ENCODE measurements at places on chromosomes 13 and 19.
A peak's percentile ranks its signal among the peaks of the same experiment; 100 is the strongest.

GRCh38 chr19:51448411-51449016 lies 9.7 kb downstream of the SIGLEC8 start:
- DNase-seq = peak; percentile 72

DNA sequence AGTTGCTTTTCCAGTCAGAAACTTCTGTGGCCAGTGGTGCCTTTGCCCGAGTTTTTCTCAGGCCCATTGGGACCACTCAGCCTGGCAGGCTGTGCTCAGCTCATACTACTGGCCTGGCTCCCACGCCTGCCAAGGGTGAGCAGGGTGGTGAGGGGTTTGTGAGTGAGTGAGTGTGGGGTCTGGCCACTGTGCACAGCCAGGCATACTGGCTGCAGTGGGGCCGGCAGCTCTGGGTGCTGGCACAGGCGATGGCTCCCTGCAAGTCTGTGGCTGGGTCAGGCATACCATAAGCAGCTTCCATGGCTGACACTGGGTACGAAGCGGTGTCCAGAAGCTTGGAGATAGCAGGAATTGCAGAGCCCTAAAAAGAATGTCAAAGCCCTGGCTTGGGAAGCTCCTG lies 161.0 kb downstream of the SLITRK6 start:
- no peak for DNase-seq

- DNase-seq = no peak
These were observed 1648.0 kb downstream of the PCDH9 start for GRCh38 chr13:65582160-65582559.

DNA sequence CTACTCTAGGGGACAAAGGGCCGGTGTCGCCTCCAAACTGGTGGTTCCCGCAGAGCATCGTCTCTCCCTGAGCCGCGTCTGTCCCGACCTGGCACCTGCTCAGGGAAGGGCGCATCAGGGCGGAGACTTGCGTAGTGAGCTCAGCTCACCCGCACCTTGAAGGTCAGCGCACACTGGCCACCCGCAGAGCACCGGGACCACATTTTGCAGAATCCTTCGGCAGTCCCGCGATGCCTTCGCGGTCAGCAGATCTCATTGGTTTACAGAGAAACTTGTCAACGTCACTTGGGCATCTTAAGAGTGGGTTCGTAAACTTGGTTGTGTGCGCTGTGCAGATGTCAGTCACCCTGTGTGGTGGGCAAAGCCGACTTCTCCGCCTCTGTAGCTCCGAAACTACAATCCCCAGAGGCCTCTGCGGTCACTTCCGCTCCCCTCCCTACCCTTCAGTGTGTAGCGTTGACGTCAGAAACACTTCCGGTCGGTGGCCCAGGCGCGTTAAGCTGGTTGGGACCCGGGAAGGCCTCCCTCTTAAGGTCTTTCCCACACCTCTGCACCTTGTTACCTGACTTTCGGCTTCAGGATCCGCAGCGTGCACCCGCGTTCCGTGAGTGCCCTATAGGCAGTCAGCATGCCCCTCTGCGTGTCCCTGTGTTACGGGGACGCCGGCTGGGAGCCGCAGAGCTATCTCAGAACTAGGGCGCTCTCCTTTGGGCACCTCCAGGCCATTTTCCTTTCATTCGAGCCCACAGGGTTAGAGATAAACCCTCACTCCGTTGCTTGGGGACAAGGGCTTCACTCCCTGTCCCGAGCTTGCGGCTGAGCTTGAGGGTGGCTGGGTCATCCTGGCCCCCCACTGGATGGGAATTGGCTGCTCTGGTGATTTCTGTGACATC lies 36.5 kb upstream of the ZNF527 start:
- peak; percentile 47 for DNase-seq

DNA sequence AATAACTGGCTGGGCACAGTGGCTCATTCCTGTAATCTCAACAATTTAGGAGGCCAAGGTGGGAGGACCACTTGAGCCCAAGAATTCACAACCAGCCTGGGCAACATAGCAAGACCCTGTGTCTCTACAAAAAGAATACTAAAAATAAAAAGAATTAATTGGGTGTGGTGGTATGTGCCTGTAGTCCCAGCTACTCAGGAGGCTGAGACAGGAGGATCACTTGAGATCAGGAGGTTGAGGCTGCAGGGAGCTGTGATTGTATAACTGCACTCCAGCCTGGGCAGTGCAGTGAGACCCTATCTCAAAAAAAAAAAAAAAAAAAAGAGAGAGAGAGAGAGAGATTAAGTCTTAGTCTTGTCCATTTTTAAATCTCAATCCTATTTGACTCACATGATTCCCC lies 35.6 kb upstream of the SERPINE3 start:
- DNase-seq = no peak

GRCh38 chr13:40059540-40060232 lies 404.2 kb downstream of the COG6 start:
- no peak for DNase-seq

DNA sequence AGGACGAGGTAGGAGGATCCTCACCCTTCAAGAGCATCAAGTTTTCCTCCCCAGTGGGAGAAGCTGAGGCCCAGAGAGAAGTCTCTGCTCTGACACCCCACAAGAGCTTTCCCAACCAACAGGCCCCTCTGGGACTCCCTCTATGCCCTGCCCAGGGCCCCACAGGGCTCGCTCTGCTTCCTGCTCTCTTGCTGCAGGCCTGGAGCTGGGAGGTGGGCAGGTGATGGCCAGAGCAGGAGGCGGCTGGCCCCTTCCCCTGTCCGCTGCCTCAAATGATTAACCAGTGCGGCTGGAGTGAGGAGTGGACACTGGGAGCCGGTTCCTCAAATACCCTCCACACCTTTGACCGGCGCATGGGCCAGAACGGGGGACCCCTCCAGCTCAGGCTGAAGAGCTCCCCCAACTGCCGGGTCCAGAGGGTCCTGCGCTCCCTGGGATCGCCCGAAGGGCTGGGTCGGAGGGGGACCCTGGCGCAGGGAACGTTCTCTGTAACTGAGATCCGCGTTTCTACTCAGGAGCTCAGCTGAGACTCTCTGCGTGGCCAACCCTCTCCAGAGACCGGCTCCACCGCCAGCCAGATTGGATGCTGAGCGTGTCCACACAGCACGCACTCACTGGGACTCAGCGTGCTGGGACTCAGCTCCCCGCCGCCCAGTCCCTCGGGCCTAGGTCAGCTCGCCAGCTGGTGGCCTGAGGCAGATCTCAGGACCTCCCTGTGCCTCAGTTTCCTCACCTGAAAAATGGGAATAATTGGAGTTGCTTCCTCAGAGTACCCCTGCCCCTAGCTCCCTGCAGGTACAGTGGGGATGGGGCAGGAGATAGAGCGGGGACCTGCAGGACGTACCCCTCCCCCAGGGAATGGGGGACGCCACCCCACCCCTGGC lies 6.7 kb upstream of the ONECUT3 start:
- DNase-seq = no peak

GRCh38 chr19:44430956-44431355 lies 17.3 kb downstream of the ZNF229 start:
- DNase-seq = no peak

DNA sequence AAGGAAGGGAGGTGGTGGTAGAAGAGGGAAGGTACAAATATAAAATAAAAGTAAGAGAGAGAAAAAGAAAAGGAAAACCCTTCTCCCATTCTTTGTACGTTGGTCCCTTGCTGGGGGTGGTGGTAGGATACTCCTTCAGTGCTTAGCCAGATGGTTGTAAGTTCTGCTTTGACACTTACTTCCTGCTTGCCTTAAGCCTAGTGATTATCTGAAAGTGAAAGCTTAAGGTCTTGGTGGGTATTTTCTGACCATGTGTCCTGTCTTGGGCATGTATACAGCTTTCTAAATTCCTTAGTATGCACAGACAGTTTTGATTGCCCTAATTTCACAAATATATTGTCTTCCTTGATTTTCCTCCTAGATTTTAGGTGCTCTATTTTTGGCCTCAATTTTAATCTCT lies 314.8 kb downstream of the PCDH17 start:
- no peak for DNase-seq

GRCh38 chr19:53045536-53045935 lies 996 bp downstream of the ERVV-2 start:
- DNase-seq = no peak

DNA sequence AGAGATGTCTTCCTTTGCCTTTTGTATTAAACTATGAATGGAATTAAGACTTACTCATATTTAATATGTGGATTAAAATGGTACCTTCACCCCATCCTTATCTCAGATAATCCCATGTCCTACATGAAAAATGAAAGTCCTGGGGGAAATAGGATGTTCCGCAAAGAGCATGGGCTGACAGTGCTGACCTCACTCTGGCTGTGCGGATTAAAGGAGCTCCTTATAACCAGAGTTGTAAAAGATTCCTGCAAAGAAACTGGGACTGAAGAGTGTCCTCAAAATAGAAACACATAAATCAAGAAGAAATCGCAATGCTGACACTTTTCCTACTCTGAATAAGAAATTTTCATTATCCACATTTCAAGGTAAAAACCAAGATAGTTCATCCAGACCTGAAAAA lies 384.5 kb downstream of the LIG4 start:
- DNase-seq = no peak

DNA sequence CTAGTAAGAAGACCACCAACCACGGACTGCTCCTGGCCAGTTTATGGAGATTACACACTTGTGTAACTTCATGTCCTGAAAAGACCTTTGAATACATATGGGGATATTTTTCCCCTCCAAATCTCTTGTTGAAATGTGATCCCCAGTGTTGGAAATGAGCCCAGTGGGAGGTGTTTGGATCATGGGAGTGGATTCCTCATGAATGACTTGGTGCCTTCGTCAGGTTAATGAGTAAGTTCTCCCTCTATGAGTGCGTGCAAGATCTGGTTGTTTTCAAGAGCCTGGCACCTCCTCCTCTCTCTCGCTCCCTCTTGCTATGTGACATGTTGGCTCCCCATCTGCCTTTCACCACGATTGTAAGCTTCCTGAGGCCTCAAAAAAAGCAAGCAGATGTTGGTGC lies 769.0 kb upstream of the SLITRK1 start:
- DNase-seq = no peak

DNA sequence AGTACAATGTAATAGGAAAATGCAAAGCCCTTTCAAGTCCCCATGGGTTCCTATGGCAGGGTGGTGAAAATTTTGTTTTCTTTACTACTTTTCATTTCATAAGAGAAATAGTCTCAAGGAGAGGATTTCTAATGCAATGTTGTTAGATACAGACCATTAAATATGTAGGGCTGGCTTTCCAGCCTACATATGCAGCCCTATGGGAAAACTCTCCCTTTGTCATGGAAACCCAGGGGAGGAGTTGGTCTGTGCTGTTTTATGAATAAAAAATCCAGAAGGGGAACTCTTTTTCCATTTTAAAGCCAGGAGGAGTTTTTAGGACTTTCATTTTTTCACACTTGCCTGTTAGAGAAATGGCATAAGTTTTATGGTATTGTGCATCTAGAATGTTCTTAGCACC lies 119.6 kb downstream of the DCT start:
- no peak for DNase-seq

DNA sequence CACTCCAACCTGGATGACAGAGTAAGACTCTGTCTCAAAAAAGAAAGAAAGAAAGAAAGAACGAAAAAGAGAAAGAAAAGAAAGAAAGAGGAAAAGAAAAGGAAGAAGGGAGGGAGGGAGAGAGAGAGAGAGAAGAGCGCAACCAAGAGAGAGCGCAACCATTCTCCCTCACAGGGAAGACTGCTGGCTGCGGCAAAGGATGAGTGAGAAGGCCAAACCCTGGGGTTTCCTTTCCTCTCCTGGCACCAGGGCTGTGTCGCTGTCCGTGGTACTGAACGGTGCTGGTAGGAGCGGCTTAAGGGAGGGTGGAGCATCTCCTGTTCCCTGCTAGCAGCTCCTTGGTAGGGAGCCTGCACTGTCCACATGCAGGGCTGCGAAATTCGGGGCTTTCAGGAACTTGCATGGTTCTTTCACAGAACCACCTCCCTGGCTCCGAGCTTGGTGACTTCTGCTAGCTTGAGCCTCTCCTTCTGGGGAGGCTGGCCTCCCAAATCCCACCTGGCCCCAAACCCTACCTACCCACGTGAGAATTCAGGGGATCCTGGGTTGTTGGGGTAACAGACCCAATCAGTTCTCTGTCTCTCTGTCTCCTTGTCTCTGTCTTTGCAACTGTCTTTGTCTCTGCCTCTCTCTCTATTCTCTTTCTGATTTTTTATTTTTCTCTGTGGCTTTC lies 51.1 kb upstream of the ZNRF4 start:
- peak; percentile 40 for DNase-seq

DNA sequence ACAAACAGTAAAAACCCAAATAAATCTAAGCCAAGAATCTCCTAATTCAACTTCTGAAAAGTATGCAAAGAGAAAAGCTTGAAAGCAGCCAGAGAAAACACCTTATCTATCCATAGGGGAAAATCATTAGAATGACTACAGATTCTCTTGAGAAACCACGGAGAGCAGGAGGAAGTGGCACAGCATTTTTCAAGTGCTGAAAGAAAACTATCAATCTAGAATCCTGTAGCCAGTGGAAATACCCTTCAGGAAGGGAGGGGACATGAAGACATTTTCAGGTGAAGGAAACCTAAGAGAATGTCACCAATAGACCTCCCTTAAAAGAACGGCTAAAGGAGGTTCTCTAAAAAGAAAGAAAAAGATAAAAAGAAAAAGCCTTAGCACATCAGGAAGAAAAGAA lies 66.2 kb upstream of the XPO4 start:
- DNase-seq = no peak

DNA sequence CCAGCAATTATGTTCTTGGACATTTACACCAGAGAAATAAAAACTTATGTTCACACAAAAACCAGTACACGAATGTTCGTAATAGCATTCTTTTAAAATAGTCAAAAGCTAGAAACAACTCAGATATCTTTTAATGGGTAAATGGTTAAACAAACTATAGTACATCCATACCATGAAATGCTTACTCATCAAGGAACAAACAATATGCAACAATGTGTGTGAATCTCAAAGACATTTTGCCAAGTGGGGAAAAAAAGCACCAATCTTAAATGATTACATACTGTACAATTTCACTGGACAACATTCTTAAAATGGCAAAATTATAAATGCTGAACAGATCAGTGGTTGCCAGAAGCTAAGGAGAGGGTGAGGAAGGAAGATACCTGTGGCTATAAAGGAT lies 36.6 kb downstream of the MYCBP2 start:
- no peak for DNase-seq

DNA sequence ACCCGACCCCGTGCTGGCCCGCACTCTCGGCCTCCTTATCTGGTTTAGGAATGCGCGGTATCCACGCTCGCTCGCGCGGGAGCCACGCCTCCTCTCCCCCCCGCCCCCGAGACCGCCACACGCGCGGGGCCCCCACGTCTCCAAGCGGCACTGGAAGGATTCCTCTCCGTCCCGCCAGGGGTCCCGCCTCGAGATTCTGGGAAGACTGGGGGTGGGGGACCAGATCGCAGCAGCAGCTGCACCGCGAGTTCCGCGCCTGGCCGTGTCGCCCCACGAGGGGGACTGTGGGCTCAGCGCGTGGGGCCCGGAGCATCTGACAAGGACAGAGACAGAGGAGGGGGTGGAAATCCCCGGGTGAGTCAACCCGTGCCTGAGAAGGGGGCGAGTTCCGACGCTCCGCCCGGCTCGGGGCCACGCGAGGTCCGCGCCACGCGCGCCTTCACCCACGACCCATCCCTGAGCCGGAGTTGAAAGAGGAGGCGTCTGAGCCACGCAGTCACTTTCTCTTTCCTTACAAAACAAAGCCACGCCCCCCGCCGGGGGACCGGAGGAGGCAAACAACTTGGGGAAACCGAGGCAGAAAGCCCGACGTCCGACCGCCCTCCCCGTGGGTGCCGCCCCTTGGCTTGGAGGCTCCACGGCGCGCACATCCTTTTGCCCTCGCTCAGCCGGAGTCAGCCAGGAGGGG lies 814 bp downstream of the S1PR2 start:
- peak; percentile 50 for DNase-seq

- no peak for DNase-seq
These were observed 50.1 kb upstream of the KLF12 start for GRCh38 chr13:74184283-74184682.

- DNase-seq = no peak
These were observed 10.2 kb upstream of the N4BP2L2 start for GRCh38 chr13:32548837-32549236.
